ENCODE measurements at places on chromosomes 11 and 22. TPM values are rescaled to one million over a fixed set of nuclear protein-coding genes. Genes with fewer than 3 reads are reported as not detected.

The SOX6 gene
- 3.2 TPM for total RNA-seq

The MRPL49 gene
- total RNA-seq: 41.6 TPM

The CARS1 gene
- total RNA-seq: 99.3 TPM

The APBB1 gene
- 40.7 TPM for total RNA-seq

The TREH gene
- not detected for total RNA-seq

The FAM227A gene
- total RNA-seq: 3.3 TPM

The IL17REL gene
- total RNA-seq: not detected

The GRIK4 gene
- total RNA-seq: under 0.01 TPM

The GPHA2 gene
- total RNA-seq: not detected

The PPP2R1B gene
- 18.0 TPM for total RNA-seq

The CNGA4 gene
- under 0.01 TPM for total RNA-seq

The ACCS gene
- total RNA-seq: 21.0 TPM

The EIF3L gene
- 280 TPM for total RNA-seq

The ASPHD2 gene
- 6.2 TPM for total RNA-seq

The SLC43A3 gene
- total RNA-seq: 61.0 TPM

The TH gene
- total RNA-seq: under 0.01 TPM

The CALCB gene
- total RNA-seq: not detected

The INS gene
- total RNA-seq: not detected

The AGBL2 gene
- 2.2 TPM for total RNA-seq

The CHADL gene
- 1.2 TPM for total RNA-seq

The KCTD14 gene
- total RNA-seq: 0.29 TPM

The SLC6A5 gene
- not detected for total RNA-seq

The HSPB2 gene
- total RNA-seq: 2.1 TPM

The GVQW3 gene
- 2.9 TPM for total RNA-seq

The ART1 gene
- total RNA-seq: not detected

The KRTAP5-8 gene
- 0.36 TPM for total RNA-seq

The CCDC15 gene
- 2.1 TPM for total RNA-seq

The NRIP3 gene
- total RNA-seq: 6.8 TPM

The F2 gene
- not detected for total RNA-seq

The BRSK2 gene
- total RNA-seq: not detected

The SPI1 gene
- total RNA-seq: not detected

The ADM gene
- 240 TPM for total RNA-seq

The KRTAP5-7 gene
- 0.59 TPM for total RNA-seq

The NOX4 gene
- 1.8 TPM for total RNA-seq

The CCDC87 gene
- 1.1 TPM for total RNA-seq

The TOMM22 gene
- 57.2 TPM for total RNA-seq

The GRAP2 gene
- not detected for total RNA-seq

The FOSL1 gene
- 13.0 TPM for total RNA-seq

The POU2AF2 gene
- total RNA-seq: not detected

The OR5I1 gene
- not detected for total RNA-seq

The HTR3B gene
- total RNA-seq: not detected

The OR4D5 gene
- total RNA-seq: not detected

The SYT7 gene
- 6.8 TPM for total RNA-seq

The LDLRAD3 gene
- 8.5 TPM for total RNA-seq
